Cardiac fibroblast (primary cell): ENCODE measurements at places on chromosomes 16 and 17.

GRCh38 chr17:50192618-50193291 lies 8.7 kb downstream of the COL1A1 start:
- no peak for DNase-seq

DNA sequence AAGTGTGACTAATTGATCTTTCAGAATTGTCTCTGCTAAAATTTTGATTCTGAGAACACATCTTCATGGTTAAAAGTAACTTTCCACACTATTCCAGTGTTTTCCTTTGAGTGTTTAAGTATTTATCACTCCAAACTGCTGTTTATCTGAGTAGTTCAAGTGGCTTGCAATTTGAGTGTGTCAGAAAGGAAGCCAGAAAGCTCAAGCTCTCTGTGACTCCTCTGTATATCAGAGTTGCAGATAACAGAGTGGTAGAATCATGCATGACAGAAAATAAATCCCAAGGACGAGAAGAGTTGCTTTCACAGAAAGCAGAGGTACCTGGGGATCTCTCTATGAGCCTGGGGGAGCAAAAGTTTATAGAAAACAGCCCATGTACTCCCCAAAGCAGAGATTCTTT lies 130.0 kb downstream of the CYB561 start:
- DNase-seq = no peak

- no peak for DNase-seq
Measured at GRCh38 chr16:24925163-24925562, 79.4 kb downstream of the SLC5A11 start.

GRCh38 chr17:7224110-7224509 lies 4.4 kb downstream of the ACADVL start:
- DNase-seq = no peak

DNA sequence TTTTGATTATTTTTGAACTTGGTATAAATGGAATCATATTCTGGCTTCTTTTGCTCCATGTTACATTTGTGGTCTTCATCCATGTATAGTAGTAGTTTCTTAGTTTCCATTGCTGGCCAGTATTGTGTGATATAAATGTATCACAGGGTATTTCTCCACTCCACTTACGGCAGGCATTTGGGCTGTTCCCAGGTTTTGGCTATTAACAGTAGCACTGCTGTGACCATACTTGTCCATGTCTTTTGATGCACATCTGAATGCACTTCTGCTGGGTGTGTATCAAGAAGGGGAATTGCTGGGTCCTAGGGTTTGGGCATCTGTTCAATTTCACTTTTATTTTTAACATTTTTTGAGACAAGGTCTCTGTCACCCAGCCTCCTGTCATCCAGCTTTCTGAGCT lies 13.9 kb downstream of the NTN1 start:
- no peak for DNase-seq

- no peak for DNase-seq
Measured at GRCh38 chr17:17253406-17253805, 16.4 kb upstream of the FLCN start.

- peak; percentile 71 for DNase-seq
Measured at GRCh38 chr16:82639666-82640336, 13.0 kb downstream of the CDH13 start.

DNA sequence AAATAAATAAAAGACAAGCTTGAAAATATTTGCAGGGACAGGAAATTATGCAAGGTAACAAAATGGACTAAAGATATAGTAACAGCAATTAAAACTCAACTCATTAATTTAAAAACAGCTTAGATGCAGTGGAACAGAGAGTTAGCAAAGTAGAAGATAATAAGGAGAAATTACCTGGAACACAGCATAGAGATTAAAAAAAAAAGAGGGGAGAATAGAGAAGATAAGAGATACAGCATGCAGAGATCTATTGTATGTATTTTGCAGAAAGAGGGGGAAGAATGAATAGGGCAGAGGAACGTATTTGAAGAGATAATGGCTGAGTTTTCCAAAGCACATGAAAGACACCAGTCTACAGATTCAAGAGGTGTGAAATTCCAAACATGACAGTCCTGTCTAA lies 8.4 kb upstream of the PIPOX start:
- no peak for DNase-seq

DNA sequence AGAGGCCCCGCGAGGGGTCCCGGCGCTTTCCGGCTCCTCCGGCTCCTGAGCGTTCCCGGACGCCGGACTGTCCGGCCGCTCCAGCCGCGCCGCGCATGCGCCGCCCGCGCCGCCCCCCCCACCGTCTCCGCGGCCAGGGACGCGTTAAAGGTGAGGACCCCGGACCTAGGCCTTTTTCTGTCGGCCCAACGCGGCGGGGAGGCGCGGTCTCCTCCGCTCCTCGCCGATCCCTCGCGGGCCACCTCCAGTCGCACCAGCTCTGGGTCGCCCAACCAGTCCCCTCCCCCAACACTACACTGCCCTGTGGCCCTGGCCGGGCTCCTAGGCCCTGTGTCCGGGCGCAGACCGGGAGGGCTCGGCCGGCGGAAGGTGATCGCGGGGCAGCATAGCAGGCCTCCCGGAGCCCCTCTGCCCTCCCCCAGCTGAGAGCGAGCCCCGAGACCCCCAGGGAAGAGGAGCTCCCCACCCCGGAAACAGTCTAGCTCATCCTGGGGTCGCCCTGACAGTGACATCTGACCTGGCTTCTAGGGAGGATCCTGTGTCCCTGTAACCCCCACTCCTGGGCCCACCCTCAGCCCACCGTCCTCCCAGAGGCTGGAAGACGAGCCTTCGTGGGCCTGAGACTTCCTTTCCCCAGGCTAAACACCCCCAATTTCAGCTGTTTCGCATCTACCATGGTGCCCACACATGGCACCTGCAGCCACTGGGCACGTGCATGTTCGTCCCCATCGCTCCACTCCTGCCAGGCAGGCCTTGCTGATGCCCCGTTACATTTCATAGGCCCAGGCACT lies 14.7 kb upstream of the BCAR1 start:
- DNase-seq = peak; percentile 74

DNA sequence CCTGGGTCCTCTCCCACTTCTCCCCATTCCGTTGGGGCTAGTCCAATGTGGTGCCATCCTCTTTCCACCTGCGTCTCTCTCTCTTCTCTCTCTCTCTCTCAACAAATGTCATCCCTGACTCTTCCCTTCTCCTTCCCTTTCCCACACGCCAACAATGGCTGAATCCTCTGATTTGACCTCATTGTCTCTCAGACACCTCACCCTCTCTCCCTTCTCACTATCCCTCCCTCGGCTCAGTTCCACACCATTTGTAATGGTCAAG lies 628 bp upstream of the ZNF18 start:
- DNase-seq = no peak

- DNase-seq = peak; percentile 46
Measured at GRCh38 chr16:75000481-75001081, 1.8 kb downstream of the ZNRF1 start.

DNA sequence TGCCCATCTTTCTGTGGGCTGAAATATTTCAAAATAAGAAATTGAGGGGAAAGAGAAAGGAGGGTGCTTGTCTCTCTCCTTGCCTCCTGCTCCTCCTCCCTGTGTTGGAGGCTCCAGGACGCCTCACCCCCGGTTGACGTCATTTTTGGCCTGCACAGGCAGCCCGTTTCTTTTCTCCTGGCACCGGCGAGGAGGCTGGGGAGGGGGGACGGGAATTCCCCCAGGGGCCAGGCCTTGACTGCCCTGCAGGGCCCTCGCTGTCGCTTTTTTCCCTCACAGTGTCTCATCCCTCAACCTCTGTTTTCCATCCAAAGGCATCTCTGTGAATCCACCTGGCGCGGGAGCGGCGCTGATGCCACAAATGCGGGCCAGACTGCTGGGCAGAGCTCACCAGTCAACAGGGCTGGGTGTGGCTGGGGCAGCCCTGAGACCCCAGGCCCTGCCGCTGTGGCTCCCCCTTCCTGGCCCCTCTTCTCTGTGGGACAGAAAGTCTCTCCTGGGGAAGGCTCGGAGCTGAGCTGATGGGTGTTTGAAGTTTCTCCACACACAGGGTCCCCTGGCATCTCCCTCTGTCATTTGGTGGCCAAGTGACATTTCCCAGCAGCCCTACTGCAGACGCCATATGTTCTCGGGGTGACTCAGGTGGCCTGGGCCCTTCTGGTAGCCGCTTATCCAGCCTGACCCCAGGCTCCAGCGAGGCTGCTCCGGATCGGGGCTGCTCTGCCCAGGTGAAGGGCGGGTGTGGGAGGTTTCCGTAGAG lies 16.0 kb downstream of the CENPX start:
- DNase-seq = peak; percentile 58

DNA sequence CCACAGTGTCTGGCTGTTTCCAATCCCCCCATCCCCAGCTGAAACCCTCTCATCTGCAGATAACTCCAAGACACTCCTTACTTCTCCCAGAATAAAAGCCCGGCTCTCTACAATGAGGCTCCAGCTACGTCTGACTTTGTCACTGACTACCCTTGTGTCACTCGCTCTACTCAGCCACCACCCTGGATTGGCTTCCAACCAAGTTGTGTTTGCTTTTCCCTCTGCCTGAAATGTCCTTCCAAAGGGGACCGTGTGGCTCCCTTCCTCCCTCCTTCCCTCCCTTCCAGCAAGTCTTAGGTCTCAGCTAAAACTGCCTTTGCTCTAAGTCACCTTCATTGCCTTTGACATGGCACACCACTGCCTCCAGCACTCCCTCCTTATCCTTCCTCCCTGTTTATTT lies 42.8 kb downstream of the CDH1 start:
- no peak for DNase-seq

DNA sequence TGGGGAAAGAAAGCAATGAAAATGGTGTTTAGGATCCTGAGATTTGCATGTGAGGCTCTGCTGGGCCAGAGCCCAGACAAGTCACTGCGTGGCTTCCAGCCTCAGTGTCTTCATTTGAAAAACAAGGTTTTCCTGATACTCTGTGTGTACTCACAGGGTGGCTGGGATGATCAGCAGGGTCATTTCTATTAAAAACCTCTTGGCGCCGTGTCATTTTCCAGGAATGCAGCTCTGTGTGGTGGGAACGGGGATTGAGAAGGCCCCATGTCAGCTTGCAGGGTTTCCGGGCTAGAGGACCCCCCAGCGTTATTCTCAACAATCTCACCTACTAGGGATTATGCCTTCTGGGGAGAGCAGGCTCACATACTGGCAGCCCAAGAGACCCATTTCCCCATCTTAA lies 73.5 kb downstream of the FOXL1 start:
- DNase-seq = no peak

GRCh38 chr16:48911700-48912099 lies 301.7 kb upstream of the N4BP1 start:
- DNase-seq = peak; percentile 2

GRCh38 chr17:48760411-48760810 lies 31.9 kb upstream of the HOXB13 start:
- no peak for DNase-seq

DNA sequence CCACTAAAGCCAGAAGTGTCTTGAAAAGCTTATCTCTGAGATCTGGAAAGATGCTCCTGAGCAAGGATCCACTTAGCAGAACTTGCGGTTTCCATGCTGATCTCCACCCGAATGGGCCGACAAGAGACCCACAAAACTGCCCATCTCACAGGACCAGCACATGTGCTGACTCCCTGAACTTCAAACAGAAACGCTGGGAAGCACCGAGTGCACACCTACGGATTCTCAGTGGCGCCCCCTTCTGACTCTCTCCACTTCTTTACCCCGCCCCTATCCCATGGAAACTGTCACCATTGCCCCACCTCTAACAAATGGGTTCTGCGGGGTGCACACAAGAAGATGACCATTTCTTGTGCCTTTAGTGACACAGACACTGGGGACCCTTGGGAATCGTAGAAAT lies 21.4 kb downstream of the CDRT4 start:
- no peak for DNase-seq

DNA sequence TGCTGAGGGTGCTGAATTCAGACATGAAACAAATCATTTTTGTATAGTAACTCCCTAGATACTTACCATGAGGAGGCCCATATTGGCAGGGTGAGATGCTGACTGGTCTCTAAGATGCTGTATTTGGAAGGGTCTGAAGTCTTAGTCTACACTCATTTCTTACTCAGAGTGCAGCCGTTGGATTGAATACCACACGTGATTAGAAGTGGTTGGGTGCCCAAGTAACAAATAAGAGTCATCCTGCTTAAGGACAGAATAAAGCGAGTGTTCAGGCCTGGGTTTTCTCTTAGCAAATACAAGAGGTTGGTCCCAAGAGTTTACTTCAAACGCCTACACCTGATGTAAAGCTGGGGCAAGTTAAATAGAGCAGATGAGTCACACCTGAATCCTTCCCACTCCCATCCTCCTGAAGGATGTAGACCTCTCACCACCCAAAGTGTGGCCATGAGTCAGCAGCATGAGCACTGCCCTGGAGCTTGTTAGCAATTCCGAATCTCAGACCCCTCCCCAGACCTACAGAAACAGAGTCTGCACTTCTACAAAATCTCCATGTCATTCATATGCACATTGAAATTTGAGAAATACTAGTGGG lies 284.6 kb upstream of the CDH5 start:
- DNase-seq = peak; percentile 23

- peak; percentile 65 for DNase-seq
Measured at GRCh38 chr17:2089021-2089422, 34.1 kb downstream of the HIC1 start.

GRCh38 chr16:68910051-68910450 lies 66.7 kb downstream of the TANGO6 start:
- no peak for DNase-seq

DNA sequence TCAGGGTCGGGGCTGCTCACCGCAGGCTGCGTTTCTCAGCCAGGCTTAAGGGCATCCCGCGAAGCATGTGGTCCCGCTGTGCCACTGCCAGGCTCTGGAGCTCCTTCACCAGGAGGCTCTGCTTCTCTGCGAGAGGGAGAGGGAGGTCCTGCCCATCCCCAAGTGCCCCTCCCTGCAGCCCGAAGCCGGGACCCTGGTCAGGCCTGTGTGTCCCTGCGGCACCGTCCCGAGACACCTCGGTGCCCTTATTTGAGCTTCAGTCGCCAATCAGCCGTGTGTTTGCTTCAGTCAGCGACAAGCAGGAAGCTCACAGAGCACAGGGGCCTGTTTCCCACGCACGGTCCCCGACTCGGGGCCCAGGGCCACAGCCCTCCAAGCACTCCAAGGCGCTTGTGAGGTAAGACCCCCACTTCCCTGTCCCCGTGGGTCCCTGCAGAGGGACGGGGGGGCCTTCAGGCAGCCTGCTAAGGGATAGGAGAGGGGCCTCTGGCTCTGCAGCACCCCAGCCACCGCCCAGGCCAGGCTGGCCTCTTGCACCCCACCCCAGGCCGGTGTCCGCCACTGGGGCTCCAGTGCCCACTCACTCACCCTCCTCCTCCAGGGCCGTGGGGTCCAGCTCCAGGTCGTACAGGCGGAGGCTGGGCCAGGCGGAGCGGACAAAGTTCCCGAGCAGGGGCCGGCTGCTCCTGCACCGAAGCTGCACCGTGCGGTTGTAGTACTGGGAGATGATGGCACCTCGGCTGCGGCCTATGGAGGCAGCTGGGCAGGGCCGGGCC lies 3.2 kb downstream of the TMC6 start:
- DNase-seq = no peak

GRCh38 chr16:1789643-1790045 lies 3.9 kb downstream of the IGFALS start:
- no peak for DNase-seq
